Effector CD4-positive, alpha-beta T cell (primary cell): ENCODE measurements at places on chromosomes 16 and 17.
A peak's percentile ranks its signal among the peaks of the same experiment; 100 is the strongest.

GRCh38 chr16:87855852-87856715, 13.2 kb downstream of the SLC7A5 start:
- no peak for DNase-seq

- no peak for DNase-seq
Measured at GRCh38 chr16:27720731-27721530, 171.0 kb downstream of the KATNIP start.

- no peak for DNase-seq
Measured at GRCh38 chr16:11535494-11535893, 51.2 kb downstream of the LITAF start.

DNA sequence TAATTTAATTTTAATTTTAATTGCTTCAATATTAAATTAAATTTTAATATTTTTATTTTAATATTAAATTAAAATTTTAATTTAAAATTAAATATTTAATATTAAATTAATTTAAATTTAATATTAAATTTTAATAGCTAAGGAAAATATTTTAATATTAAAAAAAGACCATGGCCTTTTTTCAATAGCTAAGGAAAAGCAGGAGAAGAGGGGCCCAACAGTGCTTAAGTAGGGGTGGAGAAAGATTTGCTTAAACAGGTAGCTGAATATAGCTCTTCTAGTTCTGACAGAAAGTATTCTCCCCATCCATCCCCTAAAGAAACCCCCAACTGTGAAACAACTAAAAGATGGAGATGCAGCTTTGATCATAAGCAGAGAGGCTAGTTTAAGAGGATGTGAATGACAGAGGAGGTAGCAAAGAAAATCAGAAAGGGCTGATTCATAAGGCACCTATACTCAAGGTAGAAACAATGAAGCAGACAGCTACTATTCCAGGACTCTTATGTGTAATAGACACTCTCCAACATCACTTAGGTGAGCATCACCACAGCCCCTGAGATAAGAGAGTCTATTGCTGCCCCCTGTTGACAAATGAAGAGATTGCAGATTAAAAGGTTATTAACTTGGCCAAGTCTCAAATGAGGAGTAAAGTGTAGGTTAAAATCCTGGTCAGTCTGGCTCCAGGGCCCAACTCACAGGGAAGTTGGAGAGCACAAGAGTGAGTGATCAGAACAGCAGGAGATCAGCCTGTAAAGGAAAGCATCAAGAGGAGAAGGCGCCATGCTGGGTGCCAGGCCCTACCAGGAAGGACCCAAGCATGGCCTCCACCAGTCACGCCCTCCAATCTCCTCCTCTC, 7.8 kb upstream of the RNASEK start:
- DNase-seq = peak; percentile 53

DNA sequence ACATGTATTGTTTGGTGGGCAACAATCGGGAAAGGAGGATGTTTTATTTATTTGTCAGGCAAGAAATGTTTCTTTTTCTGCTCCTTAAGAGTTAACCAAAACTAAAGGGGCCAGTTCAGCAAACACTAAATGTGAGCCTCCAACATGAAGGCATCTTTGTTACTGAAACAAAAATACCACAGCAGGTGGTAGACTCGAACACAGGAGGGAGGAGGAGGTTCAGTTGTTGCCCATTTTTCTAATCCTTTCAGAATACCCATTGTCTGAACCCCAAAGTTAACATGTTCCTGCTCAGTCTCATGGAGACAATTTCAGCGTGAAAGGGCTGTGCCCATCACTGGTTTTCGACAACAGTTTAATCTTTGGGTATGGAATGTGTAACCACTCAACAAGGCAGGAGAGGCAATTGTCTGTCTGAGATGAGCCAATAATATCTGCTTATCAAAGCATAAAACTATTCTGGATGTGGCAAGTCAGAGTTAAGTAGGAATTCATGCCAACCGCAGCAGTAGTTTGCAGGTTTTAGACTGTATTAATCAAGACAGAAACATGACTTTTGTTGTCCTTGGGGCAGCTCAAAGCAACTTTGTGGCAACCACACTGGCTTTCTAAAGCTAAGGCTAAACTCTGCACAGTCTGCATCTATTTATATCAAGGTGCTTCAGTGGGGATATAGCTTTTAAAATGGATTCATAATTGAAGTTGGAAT, 211.7 kb downstream of the FTO start:
- no peak for DNase-seq

DNA sequence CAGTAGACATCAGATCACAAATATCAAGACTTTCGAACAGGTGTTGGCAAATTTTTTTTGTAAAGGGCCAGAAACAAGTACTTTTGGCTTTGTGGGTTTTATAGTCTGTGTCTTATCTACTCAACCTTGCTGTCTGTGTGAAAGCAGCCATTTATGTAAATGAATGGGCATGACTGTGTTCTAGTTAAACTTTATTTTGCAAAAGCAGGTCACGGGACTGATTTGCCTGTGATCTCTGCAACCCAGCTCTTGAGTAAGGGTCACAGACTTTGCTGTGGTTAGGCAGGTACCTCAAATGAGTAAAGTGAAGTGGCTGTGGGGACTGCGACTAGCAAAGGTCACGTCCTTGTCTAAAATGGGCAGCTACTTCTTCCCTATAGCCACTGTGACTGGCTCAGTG, 136.5 kb downstream of the FTO start:
- no peak for DNase-seq

GRCh38 chr16:4362476-4363135, 9.0 kb upstream of the VASN start:
- DNase-seq = no peak

DNA sequence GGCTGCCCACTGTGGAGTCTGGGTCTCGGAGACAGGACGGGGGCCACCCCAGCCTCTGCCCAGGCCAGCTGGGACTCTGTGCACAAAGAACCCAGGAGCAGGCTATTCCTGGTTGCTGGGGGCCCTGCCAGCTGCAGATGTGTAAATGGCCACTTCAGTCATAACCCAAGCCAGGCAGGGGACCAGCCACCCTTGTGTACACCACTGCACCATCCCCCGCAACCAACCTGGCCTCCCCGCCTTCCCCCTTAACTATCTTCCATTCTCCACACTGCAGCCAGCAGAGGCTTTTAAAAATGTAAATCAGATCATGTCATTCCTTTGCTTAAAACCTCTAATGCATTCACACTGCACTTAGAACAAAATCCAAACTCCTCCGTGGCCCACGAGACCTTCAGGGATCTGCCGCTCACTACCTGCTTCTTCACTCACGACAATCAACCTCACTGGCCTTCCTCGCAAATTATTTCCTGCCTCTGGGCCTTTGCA, 28.3 kb downstream of the RTN4RL1 start:
- no peak for DNase-seq

DNA sequence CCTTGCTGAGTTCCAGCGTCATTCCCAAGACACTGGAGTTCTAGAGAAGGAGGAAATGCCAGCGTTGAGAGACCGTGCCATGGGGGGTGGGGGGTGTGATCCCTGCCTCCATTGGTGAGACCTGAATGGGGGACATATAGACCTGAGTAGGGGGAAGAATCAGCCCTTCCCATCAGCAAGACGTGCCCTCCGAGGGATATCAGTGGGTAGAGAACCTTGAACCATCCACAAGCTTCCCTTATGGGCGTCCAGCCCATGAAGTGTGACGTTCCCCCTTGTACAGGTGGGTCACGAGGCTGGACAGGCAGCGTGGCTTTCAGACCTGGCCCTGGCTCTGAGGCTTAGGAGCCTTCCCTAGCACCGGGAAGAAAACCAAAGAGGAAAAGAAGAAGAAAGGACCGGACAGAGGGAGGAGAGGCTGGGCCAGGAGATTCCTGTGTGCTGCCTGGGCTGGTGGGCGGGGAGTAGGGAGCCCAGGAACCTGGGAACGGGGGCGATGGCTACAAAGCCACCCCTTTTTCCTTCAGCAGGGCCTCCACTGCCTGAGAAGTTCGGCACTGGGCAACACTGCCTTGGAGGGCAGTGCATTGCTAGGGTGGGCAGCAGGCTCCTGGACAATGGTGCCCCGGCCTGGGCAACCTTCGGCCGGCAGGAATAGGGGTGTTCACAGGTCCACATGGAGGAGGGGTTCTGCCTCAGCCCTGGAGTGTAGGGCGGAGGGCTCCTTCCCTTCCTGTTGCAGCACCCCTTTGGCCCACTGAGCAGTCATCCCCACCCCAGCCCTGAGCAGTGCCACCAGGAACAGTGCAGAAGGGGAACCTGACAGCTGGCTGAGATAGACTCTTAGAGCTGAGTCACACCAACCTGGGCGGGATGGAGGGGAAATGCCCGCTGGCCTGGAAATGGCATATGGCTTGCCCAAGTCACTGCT, 7.2 kb downstream of the RAB11FIP4 start:
- no peak for DNase-seq

DNA sequence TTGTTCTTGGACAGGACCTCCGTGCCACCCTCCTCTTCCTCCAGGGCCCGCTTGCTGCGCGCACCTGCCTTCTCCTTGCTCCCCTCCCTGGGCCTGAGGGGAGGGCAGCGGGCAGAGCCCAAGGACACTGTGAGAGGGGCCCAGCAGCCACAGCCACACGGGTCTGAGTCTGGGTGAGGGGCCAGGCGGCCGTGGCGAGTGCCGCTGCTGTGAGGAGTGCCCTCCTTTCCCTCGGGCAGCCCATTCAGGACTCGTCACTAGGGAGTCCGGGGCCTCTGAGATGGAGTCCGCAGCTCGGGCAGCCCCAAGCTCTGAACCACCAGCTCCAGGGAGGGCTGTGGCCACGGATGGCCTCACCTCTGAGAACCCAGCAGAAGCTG, 5.6 kb downstream of the DUS1L start:
- no peak for DNase-seq

GRCh38 chr17:14733376-14733775, 432.5 kb downstream of the HS3ST3B1 start:
- DNase-seq = no peak

DNA sequence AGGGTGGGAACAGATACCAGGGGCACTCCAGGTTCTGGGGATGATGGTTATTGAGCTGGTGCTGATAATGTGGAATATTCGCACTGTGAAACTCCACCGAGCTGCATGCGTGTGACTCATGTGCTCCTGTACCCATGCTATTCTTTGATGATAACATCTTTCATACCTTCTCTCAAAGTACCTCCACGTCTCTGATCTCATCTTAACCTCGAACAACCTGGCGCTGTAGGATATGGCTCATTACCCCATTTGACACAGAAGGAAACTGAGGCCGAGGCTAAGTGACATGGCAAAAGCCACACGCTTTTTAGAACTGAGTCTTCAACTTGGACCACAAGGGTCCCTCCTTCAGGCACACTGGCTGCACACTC, 30.2 kb upstream of the MRPS23 start:
- no peak for DNase-seq
